ENCODE measurements at places on chromosomes 2 and 18.

DNA sequence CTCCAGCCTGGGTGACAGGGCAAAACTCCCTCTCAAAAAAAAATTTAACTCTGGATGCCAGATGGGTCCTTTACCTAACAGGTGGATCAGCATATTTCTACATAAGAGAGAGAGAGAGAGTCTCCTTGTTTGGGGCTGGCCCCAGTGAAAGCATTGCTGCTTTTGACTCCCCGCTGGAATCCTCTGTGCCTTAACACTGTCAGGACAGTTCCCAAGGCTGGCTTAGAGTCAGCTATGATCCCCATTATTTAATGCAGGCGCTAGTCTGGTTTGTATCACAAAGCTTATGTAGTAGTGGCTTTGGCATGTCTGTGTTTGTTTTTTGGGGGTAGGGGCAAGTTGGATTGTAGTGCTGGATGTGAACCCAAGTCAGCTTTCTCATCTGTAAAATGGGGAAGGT is 9.4 kb downstream of the INPP4A start:
- no peak for DNase-seq

DNA sequence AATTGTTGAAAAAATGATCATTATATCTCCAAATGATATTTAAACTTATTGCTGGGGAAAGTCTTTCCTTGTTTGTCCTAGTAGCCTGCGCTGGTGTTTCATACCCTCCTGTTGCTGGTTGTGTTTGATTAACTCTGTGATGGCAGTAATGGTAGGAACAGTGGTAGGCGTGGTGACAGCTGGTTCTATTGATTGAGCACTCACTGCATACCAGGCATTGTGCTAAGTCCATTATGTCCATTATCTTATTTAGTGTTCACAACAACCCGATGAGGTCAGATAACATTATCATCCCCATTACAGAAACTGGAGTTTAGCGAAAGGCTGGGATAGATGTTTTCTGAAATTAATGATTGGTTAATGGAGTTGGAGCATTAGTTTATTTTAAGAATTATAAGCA is 77.8 kb upstream of the STON1 start:
- DNase-seq: no peak

DNA sequence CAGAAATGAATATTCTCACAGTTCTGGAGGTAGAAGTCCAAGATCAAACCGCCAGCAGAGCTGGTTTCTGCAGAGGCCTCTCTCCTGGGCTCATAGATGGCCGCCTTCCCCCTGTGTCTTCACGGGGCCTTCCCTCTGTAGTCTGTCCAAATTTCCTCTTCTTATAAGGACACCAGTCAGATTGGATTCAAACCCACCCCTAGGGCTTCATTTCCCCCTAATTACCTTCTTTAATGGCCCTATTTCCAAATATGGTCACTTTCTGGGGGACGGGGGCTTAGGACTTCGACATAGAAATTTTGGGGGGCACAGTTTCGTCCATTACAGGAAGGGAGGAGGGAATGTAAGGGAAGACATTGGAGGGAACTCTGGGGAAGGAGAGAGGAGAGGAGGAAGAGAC is 132.6 kb downstream of the DDX1 start:
- DNase-seq: no peak

DNA sequence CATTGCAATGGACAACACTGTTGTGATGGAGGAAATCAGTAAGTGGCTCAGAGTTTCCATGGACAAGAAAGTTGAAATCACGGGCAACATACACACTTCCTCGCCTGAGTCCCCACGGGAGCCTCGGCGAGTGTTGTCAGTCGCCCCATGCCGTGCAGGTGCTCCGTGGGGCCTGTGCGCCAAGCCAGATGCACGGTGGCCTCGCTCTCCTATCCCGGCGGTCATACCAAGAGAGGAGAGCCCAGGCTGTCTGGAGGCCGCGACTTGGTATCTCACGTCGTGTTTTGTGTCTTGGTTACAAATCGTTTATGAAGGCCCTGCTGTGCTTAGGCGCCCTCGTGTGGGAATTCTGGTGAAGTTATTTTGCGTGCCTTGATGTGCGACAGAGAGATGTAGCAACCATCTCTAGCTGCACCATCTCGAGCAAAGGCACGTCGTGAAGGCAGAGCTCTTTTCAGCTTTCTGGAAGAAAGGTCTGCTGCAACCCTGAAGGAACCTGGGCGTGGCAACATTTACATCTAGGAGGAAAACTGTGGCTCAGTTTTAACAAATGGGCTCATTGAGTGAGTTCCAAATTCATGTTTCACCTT is 21.8 kb downstream of the ATG4B start:
- peak; percentile 43 for DNase-seq

DNA sequence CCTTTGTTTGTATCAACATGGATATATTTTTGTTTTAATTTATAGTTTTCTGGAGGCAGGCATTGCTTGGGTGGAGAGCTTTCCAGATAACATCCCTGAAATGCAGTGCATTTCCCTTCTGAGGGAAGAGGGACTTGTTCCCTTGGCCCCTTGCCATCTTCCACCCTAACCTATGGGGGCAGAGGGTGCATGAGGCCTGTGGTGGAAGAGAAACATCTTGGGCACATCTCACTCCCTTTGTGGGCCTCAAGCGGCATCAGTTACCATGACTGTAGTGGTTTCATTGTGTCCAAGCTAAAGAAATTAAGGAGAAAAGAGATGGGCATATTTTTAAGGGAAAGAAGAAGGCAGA is 5.3 kb upstream of the RPL37A start:
- DNase-seq: no peak

- DNase-seq: no peak
Measured at GRCh38 chr2:15802657-15803542, 137.4 kb upstream of the MYCN start.

DNA sequence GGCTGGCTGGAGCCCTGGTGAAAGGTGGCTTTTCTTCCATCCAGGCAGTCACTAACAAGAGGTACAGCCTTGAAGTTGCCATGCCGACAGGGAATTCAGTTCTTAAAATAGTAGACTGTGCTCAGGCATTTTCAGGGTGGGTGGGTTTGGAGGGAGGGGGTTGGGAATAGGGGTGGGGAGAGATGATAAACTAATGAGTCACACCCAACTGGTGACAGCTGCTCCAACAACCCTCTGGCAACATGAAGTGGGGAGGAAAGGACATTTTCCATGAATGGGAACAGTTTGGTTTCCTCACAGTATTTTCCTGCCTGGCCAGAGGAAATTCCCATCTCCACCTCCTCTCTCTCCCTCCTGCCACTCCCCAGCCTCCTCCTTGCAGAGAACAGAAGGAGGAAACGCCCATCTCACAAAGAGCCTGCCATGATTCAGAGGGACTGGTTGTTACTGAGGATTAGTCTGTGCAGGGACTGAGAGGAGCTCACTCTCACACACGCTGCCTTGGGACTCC is 113.0 kb upstream of the SLC1A4 start:
- no peak for DNase-seq

- DNase-seq: no peak
Measured at GRCh38 chr2:100321179-100321865, 979 bp downstream of the LONRF2 start.

- no peak for DNase-seq
Measured at GRCh38 chr2:63719052-63719451, 122.6 kb upstream of the UGP2 start.

- no peak for DNase-seq
Measured at GRCh38 chr2:166230024-166230723, 102.4 kb upstream of the SCN1A start.

DNA sequence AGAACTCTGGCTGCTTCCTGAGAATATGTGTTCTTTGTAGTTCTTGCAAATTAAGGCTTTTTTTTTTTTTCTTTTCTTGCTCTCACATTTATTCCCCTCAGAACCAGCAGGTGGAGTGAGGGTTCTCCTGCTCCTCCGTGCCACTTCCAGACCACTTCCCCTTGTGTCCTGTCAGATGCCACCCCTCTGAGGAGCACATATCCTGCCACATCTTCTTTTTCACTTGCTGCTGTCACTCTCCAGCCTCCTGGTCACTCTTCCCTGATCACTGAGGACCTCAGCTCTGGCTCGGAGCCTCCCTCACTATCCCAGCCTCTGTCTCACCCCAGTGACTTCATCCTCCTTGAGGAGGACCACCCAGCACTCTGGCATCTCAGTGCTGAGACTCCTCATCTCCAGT is 100.5 kb downstream of the TACR1 start:
- DNase-seq: peak; percentile 31

- peak; percentile 17 for DNase-seq
Measured at GRCh38 chr2:122753336-122753735, 997.9 kb downstream of the TSN start.

DNA sequence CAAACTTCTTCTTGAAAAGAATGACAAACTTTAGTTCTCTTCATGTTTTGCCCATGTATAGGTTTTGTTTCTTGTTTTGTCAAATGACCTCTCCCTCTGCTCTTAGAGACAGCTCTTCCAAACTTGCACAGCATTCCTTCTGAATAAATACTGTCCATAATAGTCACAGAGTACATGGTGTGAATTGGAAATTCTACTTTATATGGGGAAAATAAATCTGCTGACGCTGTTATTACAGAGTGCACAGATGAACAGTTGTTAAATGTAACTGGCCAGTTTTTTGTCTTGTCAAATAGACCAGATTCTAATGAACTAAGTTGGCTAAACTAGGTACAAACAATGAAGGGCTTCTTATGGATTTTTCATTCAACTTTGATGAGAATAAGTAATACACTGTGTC is 115.8 kb upstream of the DTNA start:
- DNase-seq: no peak

GRCh38 chr2:191747170-191747530 is 69.2 kb downstream of the NABP1 start:
- no peak for DNase-seq

DNA sequence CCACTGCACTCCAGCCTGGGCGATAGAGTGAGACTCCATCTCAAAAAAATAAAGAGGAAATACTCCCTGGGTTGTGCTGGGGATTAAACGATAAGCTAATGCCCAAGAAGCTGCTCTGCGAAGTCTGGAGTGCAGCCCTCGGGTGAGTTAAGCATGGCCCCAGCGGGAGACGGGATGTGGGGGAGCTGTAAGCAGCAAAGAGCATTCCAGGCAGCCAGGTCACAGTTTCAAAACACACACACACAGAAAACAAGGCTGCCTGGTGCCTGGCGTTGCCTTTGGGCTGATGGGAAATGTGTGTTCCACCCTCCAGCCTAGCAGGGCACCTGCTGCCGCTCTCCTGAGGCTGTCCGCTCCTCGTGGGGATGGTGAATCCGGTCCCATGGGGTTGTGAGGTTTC is 24.1 kb downstream of the ODC1 start:
- DNase-seq: no peak

DNA sequence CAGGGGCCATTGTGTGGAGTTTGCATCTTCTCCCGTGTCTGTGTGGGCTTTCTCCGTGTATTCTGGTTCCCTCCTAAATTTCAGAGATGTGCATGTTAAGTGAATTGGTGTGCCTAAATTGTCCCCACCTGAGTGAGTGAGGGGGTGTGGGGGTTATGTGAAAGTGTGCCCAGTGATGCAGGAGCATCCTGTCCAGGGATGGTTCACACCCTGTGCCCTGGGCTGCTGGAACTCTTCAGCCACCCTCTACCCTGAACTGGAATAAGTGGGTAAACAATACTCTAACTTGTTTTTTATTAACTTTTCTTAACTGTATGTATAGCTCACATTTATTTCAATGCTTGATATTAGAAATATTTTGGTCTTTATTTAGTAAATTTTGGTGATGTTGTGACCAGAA is 56.0 kb downstream of the UBE2E3 start:
- DNase-seq: no peak

DNA sequence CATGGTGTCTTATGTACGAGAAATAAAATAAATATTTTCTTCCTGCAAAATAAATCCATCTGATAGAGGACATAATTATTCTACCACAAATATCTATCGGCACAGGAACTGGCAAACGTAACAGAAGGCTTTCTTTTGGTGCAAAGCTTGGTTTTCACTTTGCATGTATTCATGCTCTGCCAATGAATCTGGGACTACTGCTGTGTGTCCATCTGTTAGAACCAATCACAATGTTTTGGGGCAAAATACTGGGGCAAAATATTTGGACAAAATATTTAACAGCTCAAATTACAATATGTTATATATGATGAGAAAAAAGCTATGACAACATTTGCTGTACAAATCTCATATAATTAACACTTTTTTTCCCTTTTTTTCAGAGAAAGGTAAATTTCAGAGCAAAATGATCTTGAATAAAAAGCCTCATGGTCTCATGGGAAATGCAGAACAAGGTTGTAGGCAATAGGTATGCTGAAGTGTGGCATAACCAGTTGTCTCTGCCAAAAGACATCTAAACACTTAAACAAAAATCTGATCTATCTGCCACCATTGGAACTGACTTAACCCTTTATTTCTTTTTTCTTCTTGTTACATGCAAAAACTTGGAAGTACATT is 923.2 kb downstream of the CPS1 start:
- no peak for DNase-seq

DNA sequence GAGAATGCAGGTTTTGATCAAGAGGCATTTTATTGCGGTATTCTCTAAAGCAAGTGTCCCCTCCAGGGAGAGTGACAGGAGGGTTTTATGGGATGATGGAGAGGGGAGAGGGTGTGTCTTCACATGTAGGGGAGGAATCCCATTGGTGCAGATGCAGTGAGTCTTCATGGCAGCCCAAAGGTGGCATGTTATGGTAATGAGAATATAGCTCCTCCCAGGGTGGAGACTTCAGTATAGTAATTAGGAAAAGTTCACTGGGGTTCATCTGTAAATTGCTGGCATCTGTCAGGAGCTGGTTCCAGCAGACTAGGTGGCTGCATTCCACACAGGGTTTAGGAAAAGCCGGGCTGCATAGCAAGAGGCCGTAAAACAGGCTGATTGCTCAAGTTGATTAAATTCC is 230.7 kb upstream of the CCDC68 start:
- DNase-seq: no peak

DNA sequence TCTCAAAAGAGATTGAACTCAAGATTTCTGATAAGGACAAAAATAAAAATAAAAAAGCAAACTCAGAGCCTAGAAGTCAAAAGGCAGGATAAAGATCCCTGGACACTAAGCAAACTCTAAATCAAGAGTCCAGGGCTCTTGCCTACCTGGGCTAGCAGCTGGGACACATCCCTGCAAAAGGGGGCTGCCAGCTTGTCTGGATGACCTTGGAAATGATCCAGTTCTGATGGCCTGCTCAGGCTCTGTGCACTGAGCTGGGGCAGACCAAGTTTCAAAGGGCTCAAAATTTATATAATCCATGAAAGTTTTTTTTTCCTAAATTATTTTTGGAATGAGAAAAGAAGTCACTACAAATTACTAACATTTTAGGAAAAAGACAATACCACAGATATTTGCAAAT is 557.3 kb downstream of the CNTNAP5 start:
- DNase-seq: no peak

GRCh38 chr2:217849154-217849975 is 153.4 kb downstream of the TNS1 start:
- no peak for DNase-seq

DNA sequence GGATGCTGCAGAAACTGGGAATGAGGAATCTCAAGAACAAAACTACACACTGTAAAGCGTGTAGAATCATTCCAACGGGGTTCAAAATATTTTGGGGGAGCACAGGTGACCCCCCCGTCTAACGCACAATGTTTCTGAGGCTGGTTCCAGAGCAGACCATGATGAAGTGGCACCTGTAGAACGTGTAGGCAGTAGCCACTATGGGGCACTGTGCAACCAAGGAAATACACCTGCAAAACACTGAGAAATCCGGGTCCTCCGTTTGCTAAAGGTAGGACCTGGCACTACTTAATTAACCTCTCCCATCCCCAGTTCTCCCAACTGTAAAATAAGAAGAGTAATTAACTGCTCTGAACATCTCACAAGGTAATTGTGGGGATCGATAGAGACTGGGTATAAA is 22.6 kb downstream of the ST6GAL2 start:
- DNase-seq: no peak

Measured in inflammatory macrophage (primary cell).